ENCODE measurements at places on chromosomes 3 and 15.

GRCh38 chr3:42730294-42730693 is 27.7 kb upstream of the HHATL start:
- DNase-seq, result no peak

GRCh38 chr3:133831966-133832801 is 26.6 kb downstream of the SRPRB start:
- no peak for DNase-seq

GRCh38 chr3:98657457-98657856 is 64.0 kb upstream of the CPOX start:
- peak; percentile 74 for DNase-seq

DNA sequence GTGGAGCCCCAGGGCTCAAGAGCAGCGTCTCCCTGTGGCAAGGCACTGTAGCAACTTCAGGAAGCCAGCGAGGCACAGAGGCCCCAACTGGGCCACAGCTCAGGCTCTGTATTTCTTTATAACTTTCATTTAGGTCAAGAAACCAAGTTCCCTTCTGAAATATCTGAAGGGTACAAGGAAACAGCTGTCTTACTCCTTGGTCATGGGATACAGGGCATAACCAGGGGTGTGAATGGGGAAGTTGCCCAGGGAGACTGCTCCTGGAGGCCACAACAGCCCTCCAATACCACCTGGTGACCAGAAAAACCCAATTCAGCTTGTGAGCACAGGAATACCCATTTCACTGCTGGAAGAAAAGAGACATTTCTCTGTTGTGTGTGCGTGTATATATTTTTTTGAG is 13.3 kb upstream of the SPTBN5 start:
- DNase-seq, result no peak

- no peak for DNase-seq
Observed at GRCh38 chr3:126962756-126963155, 20.2 kb upstream of the PLXNA1 start.

DNA sequence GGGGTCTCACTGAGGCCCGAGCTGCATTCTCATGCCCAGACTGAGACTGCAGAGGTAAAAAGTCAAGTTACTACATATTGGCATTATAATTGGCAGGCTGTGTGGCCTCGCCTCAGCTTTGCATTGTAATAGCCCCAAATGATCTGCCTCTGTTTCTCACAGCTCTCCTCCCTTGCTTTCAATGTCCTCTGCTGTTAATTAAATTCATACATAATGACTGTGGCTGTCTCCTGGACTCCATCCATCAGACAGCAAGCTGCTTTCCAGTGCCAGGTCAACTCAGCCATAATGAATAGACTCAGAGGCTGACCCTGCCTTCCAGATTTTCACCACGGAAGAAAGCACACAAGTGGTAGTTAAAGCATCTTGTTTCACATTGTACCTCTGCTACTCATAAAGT is 7.6 kb upstream of the RTP4 start:
- no peak for DNase-seq

GRCh38 chr15:97482521-97482920 is 478.0 kb upstream of the ARRDC4 start:
- no peak for DNase-seq

- DNase-seq, result no peak
Observed at GRCh38 chr3:142507241-142507640, 59.4 kb upstream of the XRN1 start.

DNA sequence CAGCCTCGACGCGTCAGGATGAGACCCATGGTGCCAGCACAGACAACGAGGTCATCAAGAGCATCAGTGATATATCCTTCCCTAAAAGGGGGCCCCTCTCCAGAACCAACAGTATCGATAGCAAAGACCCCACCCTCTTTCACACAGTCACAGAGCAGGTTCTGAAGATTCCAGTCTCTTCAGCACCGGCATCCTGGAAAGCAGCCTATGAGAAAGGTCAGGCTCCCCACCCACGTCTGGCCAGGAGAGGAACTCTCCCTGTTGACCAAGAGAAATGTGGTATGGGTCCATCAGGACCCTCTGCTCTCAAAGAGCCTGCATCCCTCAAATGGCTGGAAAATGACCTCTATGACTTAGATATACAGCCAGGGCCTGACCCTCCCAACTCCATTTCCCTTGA is 11.6 kb downstream of the ANKRD34C start:
- DNase-seq, result no peak

GRCh38 chr3:184255291-184256039 is 5.9 kb downstream of the CAMK2N2 start:
- DNase-seq, result no peak

DNA sequence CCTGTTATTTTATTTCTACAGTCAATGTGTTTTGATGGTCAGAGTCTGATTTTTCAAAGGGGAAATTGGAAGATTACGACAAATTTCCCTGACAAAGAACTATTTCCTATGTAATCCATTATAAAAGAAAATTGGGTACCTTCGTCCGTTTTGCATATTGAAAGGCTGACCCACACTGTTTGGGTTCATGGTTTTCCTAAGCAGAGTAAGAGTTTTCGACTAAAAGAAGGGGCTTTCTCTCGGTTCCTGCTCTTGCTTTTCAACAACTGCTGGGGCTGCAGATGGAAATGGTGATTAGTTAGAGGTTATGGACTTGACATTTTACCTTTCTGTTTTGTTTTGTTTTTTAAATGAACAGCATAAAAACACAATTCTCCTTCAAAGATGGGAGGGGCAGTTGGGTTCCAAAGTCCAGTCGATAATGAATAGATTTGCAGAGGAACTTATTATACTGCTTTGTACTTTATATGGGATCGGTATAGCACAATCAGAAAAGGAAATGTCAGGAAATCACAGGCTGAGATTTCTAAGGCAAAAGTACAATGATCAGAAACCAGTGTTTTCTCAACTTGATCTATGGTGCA is 978 bp downstream of the KCNMB2 start:
- DNase-seq, result no peak

DNA sequence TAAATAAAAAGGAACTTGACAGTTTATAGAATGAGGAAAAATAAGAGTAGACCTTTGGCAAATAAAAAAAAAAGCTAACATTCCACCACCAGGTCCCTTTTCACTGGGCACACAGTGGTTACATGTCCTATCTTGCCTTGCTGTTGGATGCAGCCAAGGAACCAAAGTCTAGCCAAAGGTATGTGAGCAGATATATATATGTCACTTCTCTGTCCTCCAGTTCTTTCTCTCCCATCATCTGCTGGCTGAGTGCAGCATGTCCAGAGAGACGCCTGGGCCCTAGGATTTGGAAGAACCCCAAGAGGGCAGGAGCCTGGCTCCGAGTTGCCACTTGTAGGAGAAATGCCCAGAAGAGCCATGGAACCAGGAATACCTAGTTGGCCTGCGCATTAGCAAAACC is 104.7 kb downstream of the SERPINI1 start:
- DNase-seq, result no peak

- DNase-seq, result no peak
Observed at GRCh38 chr3:152264378-152264777, 4.4 kb upstream of the MBNL1 start.

DNA sequence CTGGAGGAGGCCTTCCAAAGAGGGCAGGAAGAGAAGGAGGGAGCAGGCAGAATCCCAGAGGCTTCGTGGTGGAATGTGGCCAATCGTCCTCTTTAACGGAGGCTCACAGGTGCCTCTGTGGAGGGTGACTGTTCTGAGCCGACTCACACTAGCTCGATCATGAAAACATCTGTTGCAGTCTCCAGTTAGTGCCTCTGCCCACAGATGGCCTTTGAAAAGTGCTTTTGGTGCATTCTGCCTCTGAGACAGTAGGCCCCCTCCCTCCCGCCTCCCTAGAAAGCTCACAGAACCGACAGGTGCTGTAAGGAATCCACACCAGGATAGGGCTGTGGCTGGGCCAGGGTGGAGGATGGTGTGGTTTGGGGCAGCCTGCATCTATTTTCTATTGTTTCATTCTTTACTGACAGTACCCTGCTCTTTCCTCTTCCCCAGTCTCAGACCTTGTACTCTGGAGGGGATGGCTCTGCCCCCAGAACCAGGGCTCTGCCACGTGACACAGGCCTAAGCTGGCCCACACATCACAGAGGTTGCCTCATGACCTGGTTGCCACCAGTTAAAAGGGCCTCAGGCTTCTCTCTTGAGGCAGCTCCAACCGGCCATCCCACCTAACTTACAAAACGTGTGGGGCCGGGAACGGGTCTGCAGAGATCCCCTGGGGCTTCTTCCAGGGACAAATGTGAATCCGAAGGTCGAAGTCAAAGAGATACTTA is 27.2 kb upstream of the PIGZ start:
- no peak for DNase-seq

DNA sequence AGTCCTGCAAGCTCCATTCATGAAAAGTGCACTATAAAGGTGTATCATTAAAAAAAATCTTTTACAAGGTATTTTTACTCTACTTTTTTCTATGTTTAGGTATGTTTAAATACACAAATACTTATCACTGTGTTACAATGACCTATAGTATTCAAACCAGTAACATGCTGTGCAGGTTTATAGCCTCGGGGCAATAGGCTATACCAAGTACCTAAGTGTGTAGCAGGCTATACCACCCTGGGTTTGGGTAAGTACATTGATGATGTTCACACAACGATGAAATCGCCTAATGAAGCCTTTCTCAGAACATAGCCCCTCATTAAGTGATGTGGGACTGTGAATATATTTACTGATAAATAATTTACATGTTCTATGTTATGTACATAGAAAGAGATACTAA is 104.6 kb downstream of the ATP1B3 start:
- no peak for DNase-seq

DNA sequence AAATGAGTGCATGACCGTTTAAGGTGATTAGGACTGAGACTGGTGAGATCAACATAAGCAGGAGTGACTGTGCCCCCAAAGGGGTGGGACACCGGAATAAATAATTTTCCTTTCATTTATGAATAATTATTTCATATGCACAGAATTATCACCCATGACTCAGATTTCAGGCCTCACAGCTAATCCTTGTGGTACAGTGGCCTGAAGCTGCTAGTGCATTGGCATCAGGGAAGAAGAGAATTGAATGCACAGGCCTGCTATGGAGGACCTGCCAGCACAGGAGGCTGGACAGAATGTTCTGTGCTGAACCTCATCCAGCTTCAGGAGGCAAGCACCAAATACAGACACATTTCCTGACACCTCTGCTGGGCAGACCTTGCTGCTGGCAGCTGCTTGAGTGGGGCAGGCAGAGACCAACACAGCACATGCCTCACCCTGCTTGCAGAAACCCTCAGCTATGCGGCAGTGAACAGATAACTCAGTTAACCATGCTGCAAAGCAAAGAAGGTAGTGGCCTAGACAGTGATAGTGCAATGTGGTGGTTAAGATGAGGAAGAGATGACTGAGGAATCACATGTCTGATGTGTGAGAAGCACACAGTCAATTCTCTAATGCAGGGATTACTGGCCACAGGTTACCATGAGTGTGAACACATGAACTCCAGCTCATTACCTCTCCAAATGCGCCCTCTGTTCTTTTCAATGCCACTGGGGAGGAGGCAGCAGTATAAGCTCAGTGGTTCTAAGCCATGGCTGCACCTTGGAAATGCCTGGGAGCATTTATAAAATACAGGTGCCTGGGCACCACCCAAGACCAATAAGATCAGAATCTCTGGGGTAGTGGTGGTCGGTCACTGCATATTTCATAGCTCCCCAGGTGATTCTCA is 68.1 kb upstream of the SCN5A start:
- no peak for DNase-seq

DNA sequence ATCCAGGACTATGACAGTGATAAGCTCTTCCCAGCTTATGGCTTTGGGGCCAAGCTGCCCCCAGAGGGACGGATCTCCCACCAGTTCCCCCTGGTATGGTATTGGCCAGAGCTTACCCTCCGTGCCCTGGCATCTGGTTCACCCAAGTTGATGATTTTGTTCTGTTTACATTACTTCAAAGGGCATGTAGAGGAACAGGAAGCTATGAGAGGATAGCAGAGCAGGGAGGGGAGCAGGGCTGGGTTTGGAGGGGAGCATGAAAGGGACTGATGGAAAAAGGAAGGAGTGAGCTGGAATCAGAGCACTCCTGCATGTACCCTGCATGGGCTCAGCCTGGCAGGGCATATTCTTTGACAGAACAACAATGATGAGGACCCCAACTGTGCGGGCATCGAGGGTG is 13.4 kb upstream of the BRPF1 start:
- no peak for DNase-seq

- no peak for DNase-seq
Observed at GRCh38 chr3:5616873-5617272, 429.4 kb downstream of the EDEM1 start.

DNA sequence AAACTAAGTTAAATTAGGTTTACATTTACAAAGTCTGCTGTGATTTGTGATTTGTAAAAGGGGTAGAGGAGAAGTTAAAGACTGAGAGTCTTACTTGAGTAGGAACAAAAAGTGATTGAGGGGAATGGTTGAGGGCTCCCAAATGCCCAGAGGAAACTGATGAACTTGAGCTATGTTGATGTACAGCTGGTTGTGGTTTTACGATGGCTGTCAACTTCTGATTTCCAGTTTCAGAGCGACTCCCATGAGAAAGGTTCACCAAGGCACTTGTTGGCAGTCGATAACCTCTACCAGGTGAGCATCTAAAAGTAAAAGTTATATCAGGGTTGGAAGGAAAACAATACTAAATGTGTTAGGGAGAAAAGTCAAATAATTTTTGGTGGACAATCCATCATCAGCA is 91.0 kb downstream of the XRN1 start:
- no peak for DNase-seq

DNA sequence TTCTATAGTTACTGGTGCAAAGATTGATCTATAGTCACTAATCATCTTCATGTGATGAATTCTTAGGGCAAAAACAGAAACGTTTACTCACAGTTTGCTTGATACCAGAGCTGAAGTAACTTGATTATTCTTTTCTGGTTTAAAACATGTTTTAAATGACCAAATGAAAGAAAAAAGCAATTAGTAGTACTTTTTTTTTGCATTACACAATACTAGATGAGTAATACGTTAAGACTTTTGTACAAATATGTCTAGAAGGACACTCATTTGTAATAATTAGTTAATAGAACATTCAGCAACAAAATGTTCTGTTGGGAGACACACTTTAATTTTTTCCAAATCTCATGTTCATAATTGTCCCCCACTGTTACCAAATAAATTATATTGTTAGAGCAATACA is 523.2 kb downstream of the SOX2 start:
- DNase-seq, result no peak

- DNase-seq, result peak; percentile 25
Observed at GRCh38 chr3:112629425-112629824, 11.5 kb downstream of the CCDC80 start.

DNA sequence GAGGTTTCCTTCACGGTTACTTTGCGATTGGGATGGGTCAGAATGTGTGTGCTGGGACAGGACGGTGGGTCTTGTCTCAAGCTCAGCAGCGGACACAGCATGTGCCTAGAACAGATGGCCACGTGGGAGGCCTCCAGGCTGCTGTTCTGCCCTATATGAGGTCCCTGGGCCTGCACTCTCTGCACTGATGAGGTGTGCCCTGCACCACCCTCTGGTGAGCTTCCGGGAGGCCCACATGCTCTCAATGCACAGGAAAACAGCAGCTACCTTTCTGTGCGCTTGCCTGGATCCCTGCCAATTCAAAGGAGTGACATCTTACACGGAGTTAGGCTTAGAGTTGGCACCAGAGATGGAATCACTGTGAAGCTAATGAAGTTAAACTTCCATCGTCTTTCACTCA is 59.8 kb downstream of the BOC start:
- no peak for DNase-seq

- DNase-seq, result no peak
Observed at GRCh38 chr15:49989498-49989897, 129.5 kb downstream of the ATP8B4 start.
